Activated T-cell treated with anti-CD3 and anti-CD28 coated beads for 48 hours (primary cell): ENCODE measurements at places on chromosomes 4 and X.

DNA sequence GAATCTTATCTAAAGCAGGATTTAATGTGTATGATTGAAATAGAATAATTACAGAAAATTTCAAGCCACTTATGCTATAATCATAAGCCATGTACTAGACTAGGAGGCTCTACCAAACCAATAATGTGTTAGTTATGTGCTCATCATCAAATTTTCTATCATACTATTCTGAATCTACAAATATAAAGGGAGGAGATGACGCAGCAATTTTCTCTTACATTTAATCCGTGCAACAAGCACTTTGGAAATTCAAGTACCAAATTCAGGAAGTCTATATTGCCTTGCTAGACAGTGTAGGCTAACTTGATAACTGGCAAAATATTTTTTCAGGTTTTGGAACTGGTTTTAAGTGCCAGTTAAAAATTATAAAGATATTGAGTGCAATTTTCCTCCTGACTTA is 283.5 kb downstream of the C4orf33 start:
- DNase-seq, result no peak

DNA sequence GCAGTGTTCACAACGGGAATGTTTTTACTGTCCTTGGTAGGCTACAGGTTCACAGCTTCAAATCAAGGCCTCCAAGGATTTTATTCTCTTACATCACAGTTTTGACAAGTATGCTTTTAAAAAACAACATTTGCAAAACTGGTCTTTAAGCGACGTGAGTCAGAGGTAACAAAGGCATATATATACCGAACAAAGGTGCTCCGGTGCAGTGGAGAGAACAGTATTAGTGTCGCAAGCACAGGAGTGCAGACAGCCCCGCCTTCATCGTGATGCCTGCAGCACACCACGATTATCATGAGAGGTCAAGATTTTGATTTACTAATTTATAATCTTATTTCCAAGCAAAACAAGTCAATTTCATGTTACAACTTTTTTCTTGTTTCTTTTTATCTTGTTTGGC is 90.8 kb downstream of the GATB start:
- no peak for DNase-seq

- DNase-seq, result no peak
Observed at GRCh38 chrX:135425026-135425965, 3.6 kb downstream of the SMIM10L2A start.

DNA sequence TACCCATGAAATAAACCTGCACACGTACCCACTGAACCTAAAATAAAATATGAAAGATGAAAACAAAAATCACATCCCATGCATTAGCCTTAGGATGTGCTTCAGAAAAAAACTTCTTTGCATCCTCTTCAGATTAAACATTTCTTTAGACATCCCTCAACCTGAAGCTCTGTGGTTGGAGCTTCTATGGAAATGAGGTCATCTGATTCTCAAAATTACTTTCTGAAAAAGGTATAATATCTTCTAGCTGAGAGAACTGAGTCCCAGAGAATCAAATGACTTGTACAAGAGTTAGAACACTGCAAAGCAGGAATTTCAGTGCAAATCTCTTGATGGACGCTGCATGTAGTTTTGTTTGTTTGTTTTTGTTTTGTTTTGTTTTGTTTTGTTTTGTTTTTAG is 19.1 kb upstream of the ANTXR2 start:
- no peak for DNase-seq

DNA sequence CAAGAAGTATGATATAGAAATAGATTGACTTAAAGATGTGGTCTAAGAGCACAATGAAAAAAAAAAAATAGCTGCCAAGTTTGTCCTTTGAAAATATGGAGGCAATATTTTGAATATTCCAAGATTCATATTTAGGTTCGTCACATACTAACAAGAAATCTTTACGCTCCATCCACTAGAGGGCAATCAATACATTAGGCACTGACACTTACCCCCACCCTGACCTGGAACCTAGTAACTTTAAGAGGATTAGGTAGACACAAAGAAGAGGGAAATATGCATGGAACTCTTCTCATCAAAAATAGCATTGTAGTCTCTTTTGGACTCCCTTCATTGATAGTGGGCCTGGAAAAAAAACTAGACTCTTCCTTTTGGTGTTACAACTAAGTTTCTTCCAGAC is 1108.1 kb downstream of the PCDH19 start:
- DNase-seq, result no peak

DNA sequence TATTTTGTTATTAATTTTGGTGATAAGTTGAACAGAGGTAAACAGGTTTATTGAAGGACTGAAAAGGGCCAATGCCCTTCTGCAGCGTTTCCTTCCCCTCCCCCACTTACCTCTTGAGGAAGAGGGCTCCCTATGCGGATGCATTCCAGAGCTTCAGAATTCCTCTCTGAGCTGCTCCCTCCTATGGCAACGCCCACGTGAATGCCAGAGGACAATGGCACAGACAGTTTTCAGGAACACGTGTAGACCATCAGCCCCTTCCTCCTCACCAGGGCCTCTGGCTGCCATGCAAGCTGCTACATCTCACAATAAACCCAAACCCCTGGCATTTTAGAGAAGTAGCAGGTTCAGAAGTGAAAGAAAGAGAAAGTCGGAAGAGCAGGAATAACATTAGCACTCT is 127.9 kb downstream of the CHRDL1 start:
- no peak for DNase-seq

GRCh38 chr4:44257461-44257860 is 191.1 kb downstream of the KCTD8 start:
- no peak for DNase-seq

DNA sequence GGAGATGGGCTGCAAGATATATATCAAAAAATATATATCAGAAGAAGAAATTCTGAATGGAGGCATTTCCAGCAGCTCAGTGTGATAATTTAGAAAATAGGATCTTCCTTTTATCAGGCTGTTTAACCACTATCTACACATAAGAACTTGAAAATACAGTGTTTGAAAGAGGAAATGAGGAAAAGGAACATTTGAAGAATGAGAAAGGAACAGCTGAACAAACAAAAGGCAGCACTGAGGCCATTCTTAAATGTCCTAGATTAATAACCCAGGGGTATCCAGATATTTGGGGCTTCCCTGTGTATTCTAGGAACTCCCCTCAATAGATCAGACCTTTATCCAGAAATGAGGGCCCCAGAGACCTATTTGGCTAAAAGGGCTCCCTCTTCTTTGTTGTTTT is 4.1 kb downstream of the SLC39A8 start:
- no peak for DNase-seq

- DNase-seq, result no peak
Observed at GRCh38 chr4:6957994-6958393, 48.4 kb downstream of the TBC1D14 start.

- no peak for DNase-seq
Observed at GRCh38 chr4:81808011-81808672, 336.4 kb upstream of the RASGEF1B start.

DNA sequence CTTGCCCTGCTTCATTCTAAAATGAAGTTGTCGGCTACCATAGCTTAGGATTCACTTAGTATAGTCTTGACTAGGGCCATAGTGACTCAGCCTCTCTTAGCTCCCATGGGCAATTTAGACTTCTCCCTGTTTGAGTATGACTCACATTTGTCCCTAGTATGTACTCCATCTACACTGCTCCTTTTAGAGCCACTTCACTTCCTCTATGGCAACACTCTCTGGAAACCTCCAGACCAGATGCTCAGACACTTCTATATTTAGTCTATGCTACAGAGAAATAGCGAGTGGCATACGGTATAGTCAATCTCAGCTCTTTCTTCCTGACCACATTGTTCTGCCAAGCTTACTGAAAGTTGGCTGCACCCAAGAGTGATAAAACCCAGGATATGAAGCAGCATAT is 11.2 kb downstream of the MEPE start:
- no peak for DNase-seq

DNA sequence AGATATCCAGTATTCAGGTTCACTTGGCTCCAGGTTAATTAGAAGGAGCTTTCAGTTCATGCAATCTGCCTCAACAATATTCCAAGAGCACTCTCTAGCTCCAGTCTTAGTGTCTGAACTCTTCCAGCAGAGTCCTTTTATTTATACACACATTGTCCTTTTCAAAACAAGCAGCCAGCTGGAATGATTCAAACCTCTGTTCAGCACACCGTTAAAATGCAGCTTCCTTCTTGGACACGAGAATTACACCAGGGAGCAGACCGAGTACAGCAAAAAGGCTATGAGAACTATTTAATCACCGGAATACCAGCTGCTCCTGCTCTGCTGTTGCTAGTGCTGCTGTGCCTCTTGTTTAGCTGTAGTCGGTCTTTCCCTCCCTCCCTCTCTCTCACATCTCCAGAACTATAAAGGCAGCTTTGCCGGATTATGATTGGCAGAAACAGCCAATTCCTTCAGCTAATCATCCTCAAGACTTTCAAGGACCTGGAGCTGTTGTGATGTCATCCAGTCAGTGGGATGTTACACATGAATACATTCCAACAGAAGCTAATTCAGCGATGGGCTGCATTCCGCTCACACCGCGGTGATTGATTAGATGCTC is at the start of gene NDST4:
Gene NDST4 (minus strand): TSS at position 115 of the 601 bp plus-strand sequence. CDS start 36,584 bp downstream, outside the sequence.
- no peak for DNase-seq

DNA sequence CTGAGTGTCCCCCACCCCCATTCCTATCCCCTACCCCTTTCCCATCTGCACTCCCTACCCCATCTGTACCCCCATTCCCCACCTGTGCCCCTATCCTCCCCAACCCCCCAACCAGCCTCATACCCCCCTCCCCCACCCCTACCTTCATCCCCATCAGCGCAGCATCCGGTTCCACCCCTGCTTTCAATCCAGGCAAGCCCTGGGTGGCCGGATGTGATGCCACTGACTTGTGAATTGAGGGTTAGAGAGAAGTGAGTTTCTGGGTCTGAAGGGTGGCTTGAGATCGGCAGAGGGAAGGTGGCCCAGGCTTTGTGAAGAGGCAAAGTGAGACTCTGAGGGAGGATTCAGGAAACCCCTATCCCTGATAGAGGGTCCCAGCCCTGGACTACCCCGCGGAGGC is 7.8 kb downstream of the MAGEA4 start:
- DNase-seq, result no peak

DNA sequence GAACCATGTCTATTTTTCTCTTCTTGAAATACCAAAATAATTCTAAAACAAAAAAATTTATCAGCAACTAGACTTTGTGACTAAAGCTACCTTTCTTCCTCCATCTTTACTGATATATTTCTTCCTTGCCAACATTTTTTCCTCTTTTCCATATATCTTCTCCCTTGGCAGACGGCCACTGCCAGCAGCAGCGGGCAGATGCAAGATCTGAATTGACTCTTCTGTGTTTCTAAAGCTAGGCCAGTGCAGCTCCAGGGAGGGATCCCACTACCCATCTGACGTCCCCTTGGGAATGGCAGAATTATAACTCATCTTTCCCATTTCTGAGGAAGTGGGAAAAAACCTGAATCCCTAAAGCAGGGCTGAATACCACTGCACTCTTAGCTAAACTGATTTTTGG is 206.4 kb downstream of the NR3C2 start:
- no peak for DNase-seq

DNA sequence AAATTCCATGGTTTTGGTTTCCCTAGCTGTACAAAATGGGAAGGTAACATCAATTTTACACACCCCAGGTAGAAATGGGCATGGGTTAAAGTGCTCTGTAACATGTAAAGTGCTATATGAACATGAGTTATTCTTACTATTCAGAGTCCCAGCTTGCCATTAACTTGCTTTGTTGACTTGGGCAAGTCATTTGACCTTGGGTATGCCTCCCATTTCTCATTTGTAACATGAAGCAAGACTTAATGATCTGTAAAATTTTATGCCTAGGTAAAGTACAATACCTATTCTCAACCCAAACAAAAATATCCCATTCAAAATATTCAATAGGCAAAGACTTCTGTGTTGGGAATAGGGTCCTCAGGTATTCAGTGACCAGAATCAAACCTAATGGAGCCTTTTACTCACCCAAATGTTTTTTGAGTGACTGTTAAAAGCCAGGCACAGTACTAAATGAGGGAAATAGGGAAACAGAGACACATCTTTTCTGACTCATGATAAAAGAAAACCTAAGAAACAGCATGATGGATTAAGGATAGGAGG is 126.6 kb downstream of the SH3RF1 start:
- DNase-seq, result no peak

GRCh38 chrX:11407331-11408108 is 114.3 kb downstream of the AMELX start:
- DNase-seq, result no peak

- no peak for DNase-seq
Observed at GRCh38 chr4:53847965-53848364, 216.4 kb downstream of the CHIC2 start.

- no peak for DNase-seq
Observed at GRCh38 chr4:85728464-85728863, 253.5 kb downstream of the ARHGAP24 start.

- DNase-seq, result no peak
Observed at GRCh38 chrX:37745835-37746217, 34.0 kb upstream of the CYBB start.

DNA sequence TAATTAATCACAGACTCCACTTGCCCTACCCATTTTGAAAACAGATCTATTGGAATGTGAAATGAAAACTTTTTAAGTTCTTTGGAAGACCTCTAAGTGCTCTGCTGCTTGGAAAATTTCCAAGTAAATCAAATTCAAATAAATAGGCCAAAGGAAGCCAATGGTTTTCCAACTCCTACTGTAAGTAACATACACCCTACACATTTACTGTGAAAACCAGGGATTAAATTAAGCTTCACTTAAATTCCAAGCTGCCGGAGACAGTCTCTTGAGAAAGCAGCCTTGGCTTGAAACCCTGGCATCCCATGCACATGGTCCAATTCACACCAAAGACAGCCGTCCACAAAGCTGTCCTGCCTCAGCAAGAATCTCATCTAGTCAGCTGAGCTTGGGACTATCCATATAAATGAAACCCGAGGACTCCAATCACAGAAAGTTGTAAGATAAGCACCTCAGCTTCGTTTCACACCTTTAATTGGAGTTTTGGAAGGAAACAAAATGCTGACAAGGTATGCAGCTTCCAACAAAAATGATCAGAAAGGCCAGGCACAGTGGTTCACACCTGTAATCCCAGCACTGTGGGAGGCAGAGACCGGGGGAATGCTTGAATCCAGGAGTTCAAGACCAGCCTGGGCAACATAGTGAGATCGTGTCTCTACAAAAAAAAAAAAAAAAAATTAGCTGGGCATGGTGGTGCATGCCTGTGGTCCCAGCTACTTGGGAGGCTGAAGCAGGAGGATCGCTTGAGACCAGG is 88.6 kb downstream of the APBB2 start:
- DNase-seq, result no peak

DNA sequence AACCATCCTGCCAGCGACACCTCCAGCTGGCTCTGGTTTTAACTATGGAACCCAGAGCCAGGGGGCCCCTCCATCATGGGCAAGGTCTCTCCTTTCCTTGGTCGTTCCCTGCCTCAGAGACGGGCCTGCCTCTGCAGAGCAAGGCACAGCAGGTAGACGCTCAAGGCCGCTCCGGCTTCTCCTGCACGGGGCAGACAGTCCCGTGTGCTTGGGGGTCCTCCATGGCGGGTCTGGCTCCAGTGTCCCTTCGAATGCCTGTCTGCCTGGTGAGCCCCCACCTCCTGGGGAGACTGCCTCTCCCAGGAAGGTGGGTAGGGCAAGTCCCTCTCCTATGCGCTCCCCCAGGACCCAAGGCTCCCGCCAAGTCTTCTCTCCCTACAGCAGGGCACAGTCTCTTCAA is 71.5 kb downstream of the ACOX3 start:
- no peak for DNase-seq
